Subcutaneous adipose tissue (tissue), 4 donors: ENCODE measurements at places on chromosomes 5 and 9. TPM values are rescaled to one million over a fixed set of nuclear protein-coding genes. Genes with fewer than 3 reads are reported as not detected.

The ANKRD31 gene
- total RNA-seq, result 0.38 TPM

The ZNF169 gene
- total RNA-seq, result 12.1 TPM

The CCNO gene
- total RNA-seq, result not detected

The CDC42SE2 gene
- total RNA-seq, result 30.0 TPM

The PAEP gene
- total RNA-seq, result not detected

The SPOUT1 gene
- total RNA-seq, result 20.2 TPM

The IFNA13 gene
- not detected for total RNA-seq

The CFAP77 gene
- total RNA-seq, result not detected

The DAB2IP gene
- 27.1 TPM for total RNA-seq

The SPINK13 gene
- total RNA-seq, result not detected

The NR2F1-AS1 gene
- 8.6 TPM for total RNA-seq

The CCDC112 gene
- 13.9 TPM for total RNA-seq

The BNIP1 gene
- total RNA-seq, result 9.5 TPM

The ZDHHC11 gene
- total RNA-seq, result 1.5 TPM

The TMEM171 gene
- not detected for total RNA-seq

The HABP4 gene
- 22.8 TPM for total RNA-seq

The NME5 gene
- total RNA-seq, result 2.0 TPM

The ENTPD2 gene
- total RNA-seq, result not detected

The STK32A gene
- 1.8 TPM for total RNA-seq
